ENCODE measurements at places on chromosomes 1 and 21.

- no peaks in the 10 kb centered on the region for H3K4me1 ChIP-seq
- H3K27ac ChIP-seq = no peak overlapping the region
- peaks cover 51% of the 10 kb centered on the region for H3K36me3 ChIP-seq
- H3K27me3 ChIP-seq = no peaks in the 10 kb centered on the region
- H3K4me3 ChIP-seq = no peak overlapping the region
- DNase-seq = no peak
Measured at GRCh38 chr1:168019407-168019806, 82.5 kb upstream of the MPC2 start.

DNA sequence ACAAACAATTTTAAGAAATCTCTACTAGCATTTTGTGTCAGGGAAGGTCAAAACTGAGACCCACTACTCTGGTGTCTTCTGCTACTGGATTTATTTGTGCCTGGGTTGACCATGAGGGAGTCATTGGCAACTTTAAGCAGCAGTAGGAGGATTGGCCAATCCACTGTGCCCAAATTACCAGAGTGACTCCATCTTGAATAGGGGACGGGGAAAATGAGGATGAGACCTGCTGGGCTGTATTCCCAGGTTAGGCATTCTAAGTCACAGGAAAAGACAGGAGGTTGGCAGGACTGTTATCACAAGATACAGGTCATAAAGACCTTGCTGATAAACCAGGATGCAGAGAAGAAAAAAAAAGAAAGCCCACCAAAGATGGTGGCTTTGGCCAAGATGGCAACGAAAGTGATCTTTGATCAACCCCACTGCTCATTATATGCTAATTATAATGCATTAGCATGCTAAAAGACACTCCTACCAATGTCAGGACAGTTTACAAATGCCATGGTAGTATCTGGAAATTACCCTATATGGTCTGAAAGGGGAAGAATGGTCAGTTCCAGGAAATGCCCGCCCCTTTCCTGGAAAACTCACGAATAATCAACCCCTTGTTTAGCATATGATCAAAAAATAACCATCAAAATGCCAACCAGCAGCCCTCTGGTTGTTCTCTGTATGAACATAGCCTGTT lies 200.9 kb downstream of the LTN1 start:
- H3K27ac ChIP-seq = no peak overlapping the region
- H3K4me3 ChIP-seq = no peak overlapping the region
- no peak for DNase-seq

DNA sequence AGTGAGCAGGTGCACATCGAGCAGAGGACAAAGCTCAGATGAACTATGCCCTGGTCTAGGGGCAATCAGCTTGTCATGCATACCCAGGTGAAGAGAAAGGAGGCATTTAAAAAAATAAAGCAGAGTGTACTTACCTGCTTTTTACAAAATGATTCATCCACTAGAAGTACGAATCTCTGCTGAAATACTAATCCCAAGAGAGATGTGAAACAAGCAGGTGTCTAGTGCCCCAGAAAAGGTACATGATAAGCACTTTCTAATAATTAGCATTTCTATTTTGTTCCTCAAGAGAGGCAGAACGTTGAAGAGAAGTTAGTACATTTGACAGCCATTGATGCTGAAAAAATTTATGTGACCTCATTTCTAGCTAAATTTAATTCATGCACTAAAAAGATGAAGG lies 31.1 kb downstream of the CHODL start:
- H3K36me3 ChIP-seq = no peaks in the 10 kb centered on the region
- H3K27me3 ChIP-seq = no peaks in the 10 kb centered on the region
- no peak overlapping the region for H3K4me3 ChIP-seq
- no peak for DNase-seq
- H3K27ac ChIP-seq = no peak overlapping the region

GRCh38 chr1:160575112-160575664 lies 4.1 kb downstream of the CD84 start:
- no peaks in the 10 kb centered on the region for H3K36me3 ChIP-seq
- no peak for DNase-seq
- peaks cover 16% of the 10 kb centered on the region for H3K4me1 ChIP-seq
- H3K4me3 ChIP-seq = no peak overlapping the region
- H3K27me3 ChIP-seq = no peaks in the 10 kb centered on the region

DNA sequence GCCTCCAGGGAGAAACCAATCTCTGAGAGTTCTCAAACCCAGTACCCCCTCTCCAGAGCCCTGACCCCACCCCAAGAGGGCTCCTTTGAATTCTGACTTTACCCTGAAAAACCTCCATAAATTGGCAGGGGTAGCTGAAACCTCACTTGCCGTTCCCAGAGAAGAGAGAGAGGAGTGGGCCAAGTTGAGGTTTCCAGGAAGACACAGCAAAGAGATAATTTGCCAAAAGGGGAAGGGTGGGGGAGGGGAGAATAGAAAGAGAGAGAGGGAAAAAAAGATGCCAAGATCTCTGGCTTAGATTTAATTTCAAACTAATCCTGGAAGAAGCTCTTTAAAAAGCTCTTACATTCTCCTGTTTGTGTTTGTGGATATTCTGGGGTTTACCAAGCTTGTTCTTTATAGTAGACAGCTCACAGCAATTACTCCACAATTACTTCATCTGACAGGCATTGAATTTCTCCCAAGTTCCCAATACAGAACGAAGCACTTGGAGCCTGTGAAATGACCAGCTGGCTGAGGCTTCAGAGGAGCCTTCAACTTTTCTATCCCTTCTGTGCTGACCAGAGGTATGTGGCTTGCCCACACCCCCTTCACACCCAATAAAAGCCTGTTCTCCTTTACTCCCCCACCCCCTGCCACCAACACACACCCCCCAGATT lies 1.1 kb upstream of the GRHL3 start:
- peaks cover 14% of the 10 kb centered on the region for H3K4me1 ChIP-seq
- H3K36me3 ChIP-seq = no peaks in the 10 kb centered on the region
- H3K27ac ChIP-seq = no peak overlapping the region
- H3K27me3 ChIP-seq = peaks cover 10% of the 10 kb centered on the region
- no peak for DNase-seq

All from upper lobe of right lung (tissue), 1 donor.